ENCODE measurements at places on chromosomes 5 and 9. TPM values are rescaled to one million over a fixed set of nuclear protein-coding genes. Genes with fewer than 3 reads are reported as not detected.

Gene CHSY3
- total RNA-seq: 13.7 TPM

Gene CFAP157
- 22.6 TPM for total RNA-seq

Gene SH3RF2
- total RNA-seq: 0.30 TPM

Gene FBP2
- total RNA-seq: not detected

Gene PCDHGA1
- 3.0 TPM for total RNA-seq

Gene CDK7
- total RNA-seq: 47.6 TPM

Gene CEL
- total RNA-seq: 1.2 TPM

Gene TRIM41
- total RNA-seq: 10.7 TPM

Gene LRRC19
- not detected for total RNA-seq

Gene TPPP
- 27.9 TPM for total RNA-seq

Gene TAF1L
- total RNA-seq: 0.06 TPM

Gene IRX2
- total RNA-seq: 4.8 TPM

Gene TXNDC8
- not detected for total RNA-seq

Gene PLPP7
- 9.8 TPM for total RNA-seq

Gene PCDHGA10
- total RNA-seq: 12.4 TPM

Gene SLC36A2
- 0.30 TPM for total RNA-seq

Gene ECSCR
- 63.2 TPM for total RNA-seq

Gene FAM221B
- total RNA-seq: not detected

Gene LCN9
- total RNA-seq: not detected

Gene SPATA31C1
- total RNA-seq: 0.20 TPM

Gene RGMB
- 30.1 TPM for total RNA-seq

Gene RNF208
- 3.0 TPM for total RNA-seq

Gene RGP1
- total RNA-seq: 12.7 TPM

Gene INSL6
- not detected for total RNA-seq

Gene TMC1
- total RNA-seq: 0.39 TPM

Gene ANKRD31
- 0.50 TPM for total RNA-seq

Gene TICAM2
- total RNA-seq: 5.3 TPM

Gene AHRR
- total RNA-seq: 3.4 TPM

Gene CKMT2
- 7.0 TPM for total RNA-seq

Gene TMEM232
- total RNA-seq: 20.3 TPM

All from spinal cord (tissue), 10 donors.